T-helper 1 cell treated with Interleukin-12 subunit alpha and Interleukin-12 subunit beta and Interleukin-4 antibody, amounts not matched to agents 30 ng/mL and 1 ng/mL, for 36 hours (primary cell): ENCODE measurements at places on chromosomes 7 and 10. TPM values are rescaled to one million over a fixed set of nuclear protein-coding genes. Genes with fewer than 3 reads are reported as not detected.

HACD1 gene
- total RNA-seq, result 0.27 TPM in 1 of 2 replicates, not detected in the other

CASD1 gene
- total RNA-seq, result 14.6 and 15.9 TPM in 2 replicates

CLDN4 gene
- not detected in 2 replicates for total RNA-seq

KLLN gene
- 1.0 and 1.1 TPM in 2 replicates for total RNA-seq

ZNF138 gene
- 8.6 and 9.9 TPM in 2 replicates for total RNA-seq

GATA3 gene
- total RNA-seq, result 59.5 and 62.6 TPM in 2 replicates

VPS50 gene
- 24.5 and 25.0 TPM in 2 replicates for total RNA-seq

ING3 gene
- total RNA-seq, result 24.6 and 28.1 TPM in 2 replicates

PIP gene
- total RNA-seq, result not detected in 2 replicates
